ENCODE measurements at places on chromosomes 7 and 10.
A peak's percentile ranks its signal among the peaks of the same experiment; 100 is the strongest.

GRCh38 chr10:12712293-12712983 lies 289.1 kb downstream of the CCDC3 start:
- no peak for DNase-seq

GRCh38 chr7:80187727-80188126 lies 53.1 kb downstream of the GNAI1 start:
- DNase-seq = no peak

- DNase-seq = no peak
These were observed 822.0 kb downstream of the TNS3 start for GRCh38 chr7:46759711-46760480.

DNA sequence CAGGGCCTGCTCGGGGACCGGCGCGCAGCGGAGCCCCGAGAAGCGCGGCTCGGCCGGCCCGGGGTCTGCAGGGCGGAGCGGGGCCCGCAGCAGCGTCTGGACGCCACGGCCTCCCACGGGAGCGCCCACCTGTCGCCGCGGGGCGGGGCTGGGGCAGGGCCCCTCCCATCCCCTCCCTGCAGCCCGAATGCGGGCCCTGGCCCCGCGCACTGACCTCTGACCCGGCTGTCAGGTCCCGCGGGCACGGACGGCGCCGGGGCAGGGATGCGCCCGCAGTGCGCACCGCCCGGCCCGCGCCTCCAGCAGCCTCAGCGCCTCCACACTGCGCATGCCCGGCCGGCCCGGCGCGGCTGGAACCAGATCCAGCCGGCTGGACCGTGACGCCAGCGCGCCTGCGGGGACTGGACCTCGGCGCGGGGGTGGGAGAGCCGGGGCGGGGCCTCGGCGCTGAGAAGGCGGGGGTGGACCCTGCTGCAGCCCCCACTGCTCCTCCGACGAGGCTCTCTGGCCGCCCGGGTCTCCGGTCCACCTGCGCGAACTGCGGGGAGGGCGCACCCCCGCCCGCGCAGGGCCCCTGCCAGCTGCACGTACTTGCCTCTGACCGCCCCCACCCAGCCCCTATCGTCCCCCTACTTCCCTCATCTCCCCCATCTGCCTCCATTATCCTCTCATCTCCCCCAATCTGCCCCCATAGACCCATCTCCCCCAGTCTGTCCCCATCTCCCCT lies 16.1 kb upstream of the GPR146 start:
- DNase-seq = peak; percentile 89

DNA sequence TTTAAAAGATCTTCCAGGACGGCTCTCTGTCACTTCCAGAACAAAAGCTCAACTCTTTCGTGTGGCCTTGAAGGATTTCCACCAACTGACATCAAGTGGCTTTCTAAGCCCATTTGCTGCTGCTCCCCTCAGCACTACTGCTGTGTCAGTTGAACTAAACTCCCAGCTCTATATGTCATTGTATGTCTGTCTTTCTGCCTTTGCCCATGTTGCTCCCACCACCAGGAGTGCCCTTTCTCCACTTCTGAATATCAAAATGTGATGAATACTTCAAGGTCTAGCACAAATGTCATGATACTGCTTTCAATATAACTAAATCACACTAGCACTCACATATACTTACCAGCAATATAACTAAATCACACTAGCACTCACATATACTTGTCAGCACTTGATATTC lies 138.3 kb downstream of the ATXN7L1 start:
- DNase-seq = no peak

- no peak for DNase-seq
These were observed 57.6 kb downstream of the ZNF727 start for GRCh38 chr7:64102656-64103400.

DNA sequence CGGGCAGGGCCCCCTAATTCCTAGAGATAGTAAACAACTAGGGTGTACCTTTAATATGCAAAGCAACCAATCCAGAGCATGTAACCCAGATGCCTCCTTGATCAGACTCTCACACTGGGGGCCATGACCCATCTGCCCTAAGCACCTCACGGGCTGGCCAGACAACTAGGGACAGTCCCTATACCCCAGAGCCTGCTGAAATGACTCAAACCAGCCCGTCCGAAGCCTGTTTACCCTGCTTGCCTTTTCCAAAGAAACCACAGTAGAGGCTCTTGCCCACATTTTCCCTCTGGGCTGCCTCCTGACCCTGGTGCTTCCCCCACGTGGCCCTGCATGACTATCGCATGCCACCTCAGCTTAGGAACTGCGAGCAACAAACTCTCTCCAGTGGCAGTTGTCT lies 46.2 kb downstream of the RGS10 start:
- peak; percentile 22 for DNase-seq

- DNase-seq = no peak
These were observed 28.4 kb upstream of the AGK start for GRCh38 chr7:141522657-141523342.

- no peak for DNase-seq
These were observed 266.6 kb downstream of the POLR1F start for GRCh38 chr7:19442016-19442785.

DNA sequence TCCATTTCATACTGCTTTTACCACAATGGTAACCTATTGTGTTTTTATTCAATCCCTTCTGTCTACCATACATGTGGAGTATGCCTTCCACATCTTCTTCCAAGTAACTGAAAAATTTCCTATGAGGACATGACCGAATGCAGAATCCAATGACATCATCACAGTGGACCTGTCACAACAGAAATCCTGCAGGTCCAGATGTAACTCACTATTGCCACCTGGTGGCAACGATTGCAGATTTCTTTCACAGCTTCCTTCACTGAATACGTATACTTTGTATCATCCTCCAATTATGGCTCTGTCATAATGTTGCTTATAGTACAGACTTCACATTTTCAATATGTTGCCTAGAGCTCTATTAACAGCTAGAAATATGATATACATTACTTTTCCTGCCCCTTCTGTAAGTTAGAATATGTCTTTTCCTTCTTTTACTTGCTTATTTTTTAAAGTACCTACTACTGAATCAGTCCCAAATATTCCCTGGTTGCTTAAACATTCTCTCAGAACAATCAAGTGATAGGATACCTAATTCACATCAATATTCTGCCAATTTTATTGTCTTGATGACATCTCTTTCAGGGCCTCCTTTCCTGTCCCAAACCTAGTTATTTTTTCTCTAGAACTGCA lies 45.4 kb downstream of the SLC13A1 start:
- peak; percentile 42 for DNase-seq

DNA sequence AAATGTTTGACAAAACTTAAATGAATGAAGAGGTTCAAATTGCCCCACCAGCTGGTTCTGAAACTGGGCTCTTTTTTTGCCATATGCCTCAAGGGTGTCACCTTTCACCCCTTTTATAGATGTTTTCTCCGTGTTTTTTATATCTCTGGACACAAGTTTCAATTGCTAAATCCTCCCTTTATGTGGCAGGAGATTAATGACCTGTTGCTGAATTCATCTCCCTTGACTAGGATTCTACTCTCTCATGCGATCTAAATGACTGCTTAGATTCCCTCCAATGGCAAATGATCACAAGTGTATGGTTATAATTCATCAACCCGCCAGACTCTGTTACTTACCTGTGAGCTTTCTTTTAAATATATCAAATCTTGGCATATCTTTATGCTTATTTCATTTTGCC lies 677.0 kb upstream of the POT1 start:
- no peak for DNase-seq

GRCh38 chr7:127807340-127807739 lies 155.3 kb downstream of the SND1 start:
- DNase-seq = no peak

DNA sequence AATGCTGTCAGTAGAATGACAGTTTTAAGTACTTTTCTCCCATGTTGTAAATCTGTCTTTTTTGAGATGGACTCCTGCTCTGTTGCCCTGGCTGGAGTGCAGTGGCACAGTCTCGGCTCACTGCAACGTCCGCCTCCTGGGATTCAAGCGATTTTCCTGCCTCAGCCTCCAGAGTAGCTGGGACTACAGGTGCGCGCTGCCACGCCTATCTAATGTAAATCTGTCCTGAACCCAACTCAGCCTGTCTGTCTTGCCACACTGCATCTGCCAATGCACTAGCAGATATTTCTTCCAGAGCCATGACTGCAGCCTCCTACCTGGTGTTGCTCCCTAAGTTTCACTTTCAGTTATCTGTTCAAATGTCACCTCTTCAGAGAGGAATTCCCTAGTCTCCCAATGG lies 264.1 kb downstream of the PHF14 start:
- DNase-seq = no peak

GRCh38 chr7:136923111-136923667 lies 54.7 kb downstream of the CHRM2 start:
- DNase-seq = no peak

DNA sequence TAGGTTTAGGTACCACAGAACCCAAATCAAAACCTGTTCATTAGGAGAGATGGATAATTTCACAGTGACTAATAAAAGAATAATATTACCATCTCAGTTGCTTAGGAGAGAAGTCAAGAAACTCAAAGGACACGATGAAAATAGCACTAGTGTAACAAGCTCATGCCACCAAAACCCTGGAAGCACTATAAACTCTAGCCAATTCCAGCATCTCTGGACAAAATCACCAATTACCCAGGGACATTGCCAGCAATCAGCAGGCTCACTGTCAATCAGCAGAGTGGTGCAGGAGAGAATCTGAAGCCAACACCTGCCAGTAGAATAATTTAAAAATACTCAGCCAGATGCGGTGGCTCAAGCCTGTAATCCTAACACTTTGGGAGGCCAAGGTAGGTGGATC lies 88.9 kb downstream of the ARMH3 start:
- DNase-seq = no peak

DNA sequence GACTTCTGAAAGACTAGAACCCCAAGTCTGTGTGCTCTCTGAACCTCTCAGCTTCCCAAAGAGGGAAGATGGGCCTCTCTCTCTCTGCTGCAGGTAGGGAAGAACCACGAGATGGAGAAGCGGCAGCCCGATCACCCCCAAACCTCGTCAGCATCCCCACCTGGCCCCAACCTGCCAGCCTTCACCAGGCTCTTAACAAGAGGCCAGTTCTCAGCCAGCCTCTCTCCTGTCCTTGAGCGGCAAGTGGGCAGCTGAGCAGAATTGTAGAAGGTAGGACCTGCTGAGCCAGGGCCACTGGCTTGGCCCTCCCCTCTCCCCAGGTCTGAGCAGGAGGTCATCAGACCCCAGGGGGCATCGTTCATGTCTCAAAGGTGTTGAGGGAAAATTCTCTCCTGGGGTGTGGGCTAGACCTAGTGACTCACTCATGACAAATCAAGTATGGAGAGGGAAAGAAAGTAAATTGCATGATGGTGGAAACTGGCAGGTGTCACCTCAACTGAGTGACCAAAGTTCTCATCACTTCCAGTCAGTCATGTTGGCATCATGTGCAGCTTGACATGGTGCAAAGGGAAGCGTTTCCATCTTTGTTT lies 92.0 kb upstream of the GPR26 start:
- no peak for DNase-seq

DNA sequence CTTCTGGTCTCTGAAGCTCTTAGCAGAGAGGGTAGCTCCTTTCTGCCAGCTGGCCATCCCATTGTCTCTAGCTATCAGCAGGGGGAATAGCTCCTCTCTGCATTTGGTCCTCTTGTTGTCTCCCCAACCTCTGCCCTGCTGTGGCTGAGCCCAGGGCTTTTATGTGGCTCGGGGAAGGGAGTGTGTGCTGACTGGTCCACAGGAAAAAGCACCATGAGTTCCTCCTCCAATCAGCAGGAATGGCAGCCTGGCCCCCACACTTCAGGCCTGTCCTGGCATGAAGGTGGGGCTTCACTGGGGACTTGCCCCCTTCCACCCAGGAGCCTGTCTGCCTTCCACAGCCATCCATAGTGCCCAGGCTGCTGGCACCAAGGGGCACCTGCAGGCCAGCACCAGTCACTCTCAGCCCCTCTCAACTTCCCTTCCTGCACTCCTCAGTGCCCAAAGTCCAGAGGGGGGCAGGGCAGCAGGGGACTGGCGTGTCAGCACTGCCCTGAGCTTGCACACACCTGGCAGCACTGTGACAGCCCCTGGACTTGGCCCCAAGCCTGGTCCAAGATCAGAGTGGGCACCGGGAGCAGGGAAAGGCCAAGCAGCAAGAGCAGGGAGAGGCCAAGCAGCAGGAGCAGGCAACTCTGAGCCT lies 36.2 kb downstream of the NOLC1 start:
- DNase-seq = no peak

DNA sequence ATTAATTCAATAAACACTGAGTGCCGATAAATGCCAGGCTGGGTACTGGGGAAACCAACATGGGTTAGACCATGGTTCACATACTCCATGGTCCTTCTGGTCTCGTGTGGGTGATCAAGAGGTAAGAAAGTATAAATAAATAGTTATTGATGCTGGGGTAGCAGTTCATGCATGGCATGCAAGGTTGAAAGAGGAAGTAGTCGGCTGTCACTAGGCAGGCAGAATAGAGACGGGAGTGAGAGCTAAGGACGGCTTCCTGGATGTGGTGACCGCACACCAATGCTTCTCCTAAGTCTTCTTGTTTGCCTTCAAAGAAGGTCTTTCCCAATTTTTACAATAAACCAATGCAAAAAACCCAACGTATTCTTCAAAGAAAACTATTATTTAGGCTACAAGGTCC lies 208.6 kb downstream of the ADAM12 start:
- no peak for DNase-seq

DNA sequence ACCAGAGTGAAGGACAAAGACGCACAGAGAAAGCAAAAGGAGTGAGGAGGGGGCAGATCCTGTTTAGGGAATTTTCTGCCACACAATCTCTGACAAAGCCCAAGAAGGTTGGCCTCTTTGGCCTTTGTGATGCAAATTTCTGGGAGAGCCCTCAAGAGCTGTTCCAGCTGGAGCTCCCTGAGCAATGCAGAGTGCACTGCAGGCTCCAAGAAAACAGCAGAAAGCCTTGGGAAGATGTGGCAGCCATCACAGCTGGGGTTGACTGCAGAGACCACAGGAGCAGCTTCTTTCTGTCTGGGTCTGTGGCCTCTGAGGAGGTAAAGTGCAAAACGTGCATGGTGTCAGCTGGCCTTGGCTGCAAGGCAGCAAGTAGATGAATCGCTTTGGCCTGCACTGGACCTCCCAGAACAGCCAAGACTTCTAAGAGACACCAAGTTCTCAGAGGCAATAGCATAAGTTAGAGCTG lies 200.2 kb downstream of the ELMO1 start:
- DNase-seq = no peak

- DNase-seq = no peak
These were observed 970.9 kb upstream of the AUTS2 start for GRCh38 chr7:68627247-68627864.

GRCh38 chr7:4882169-4883032 lies 1.1 kb downstream of the RADIL start:
- DNase-seq = no peak

- DNase-seq = no peak
These were observed 8.7 kb downstream of the WBP1L start for GRCh38 chr10:102752266-102752930.

DNA sequence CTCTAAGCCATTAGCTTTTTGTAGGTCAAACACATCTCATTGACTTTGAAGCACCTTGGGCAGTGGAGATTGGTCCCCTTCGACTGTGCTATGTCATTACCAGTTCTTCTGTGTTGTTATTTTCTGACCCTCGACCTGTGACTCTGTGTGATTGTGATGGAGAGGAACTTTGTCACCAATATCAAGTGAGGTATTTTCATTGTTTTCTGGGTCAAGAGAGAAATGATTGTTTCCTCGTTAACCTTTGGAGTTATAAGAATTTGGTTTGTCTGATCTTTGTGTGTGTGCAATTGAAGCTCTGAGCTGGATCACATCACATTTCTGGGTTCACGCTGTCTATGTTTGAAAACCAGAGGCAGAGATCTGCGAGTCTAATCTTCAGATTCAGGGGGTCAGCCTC lies 432.2 kb upstream of the KLF6 start:
- no peak for DNase-seq

Data from activated CD4-positive, alpha-beta memory T cell treated with anti-CD3 and anti-CD28 coated beads, Interleukin-2, amount 10 ng/mL, durations not matched to agents 7 days and 5 days (primary cell).